ENCODE measurements at places on chromosomes 3 and 15.

- DNase-seq, result no peak
Observed at GRCh38 chr15:41773332-41773728, 954 bp upstream of the MAPKBP1 start.

DNA sequence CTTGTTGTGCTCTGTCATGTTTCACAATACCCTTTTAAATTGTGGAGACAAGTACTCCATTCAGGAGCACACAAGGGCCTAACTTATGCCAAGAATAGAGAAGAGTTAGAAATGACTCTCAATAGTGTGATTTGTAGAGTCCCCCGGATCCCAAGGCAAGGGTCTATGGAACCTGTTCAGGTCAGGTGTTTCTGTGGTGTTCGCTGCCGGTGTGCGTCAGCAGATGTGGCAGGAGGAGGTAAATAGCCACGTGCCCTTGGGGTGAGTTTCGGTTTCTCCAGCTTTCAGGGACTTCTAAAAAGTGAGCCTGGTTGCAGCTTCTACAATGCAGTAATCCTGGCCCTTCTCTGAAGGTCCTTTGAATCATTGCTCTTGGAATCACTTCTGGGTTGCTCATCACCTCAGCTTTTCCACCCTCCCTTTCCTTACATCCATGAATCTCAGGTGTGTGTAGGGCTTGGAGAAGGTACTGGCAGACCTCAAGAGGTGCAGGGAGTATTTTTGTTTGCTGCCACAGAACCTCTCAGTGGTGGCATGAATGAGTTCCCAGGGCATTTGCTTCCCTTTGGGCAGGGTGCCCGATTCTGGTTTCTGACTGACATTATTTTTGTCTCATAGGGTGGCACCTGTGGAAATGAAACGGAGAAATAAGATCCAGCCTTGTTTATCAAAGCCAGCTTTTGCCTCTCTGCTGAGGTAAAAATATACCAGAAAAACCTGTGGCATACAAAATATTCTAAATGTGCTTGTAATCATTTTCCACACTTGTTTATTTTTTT, 7.3 kb downstream of the ST3GAL6 start:
- DNase-seq, result no peak

- DNase-seq, result no peak
Observed at GRCh38 chr3:37940242-37940908, 50.2 kb upstream of the VILL start.

DNA sequence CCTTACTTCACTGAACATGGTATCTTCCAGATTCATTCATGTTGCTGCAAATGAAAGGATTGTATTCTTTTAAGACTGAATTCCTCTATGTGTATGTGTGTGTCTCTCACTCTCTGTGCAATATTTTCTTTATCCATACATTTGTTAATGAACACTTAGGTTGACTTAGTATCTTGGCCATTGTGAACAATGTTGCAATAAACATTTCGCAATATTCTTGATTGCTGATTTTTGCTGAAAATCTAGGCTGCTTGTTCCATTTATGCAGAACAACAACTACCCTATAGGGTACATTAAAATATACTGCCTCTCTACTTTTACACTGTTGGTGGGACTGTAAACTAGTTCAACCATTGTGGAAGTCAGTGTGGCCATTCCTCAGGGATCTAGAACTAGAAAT, 732.4 kb downstream of the CADM2 start:
- no peak for DNase-seq

DNA sequence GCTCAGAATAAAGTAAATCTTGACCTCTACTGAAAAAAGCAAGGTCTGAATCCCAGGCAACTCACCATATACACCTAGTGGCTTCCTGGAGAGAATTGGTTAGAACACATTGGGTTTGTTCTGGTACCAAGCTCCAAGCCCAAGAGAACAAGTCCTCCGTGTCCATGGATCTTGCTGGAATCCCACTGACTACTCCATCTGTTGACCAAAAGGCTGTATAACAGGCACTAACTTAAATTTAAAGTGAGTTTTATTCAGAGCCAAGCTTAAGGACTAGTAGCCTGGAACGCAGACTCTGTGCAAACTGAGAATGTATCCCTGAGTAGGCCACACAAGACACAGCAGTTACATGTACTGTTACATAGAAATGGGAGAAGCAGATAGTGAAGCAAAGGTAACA, 342.1 kb upstream of the LRRC3B start:
- no peak for DNase-seq

GRCh38 chr3:161925749-161926360, 429.2 kb downstream of the OTOL1 start:
- no peak for DNase-seq

DNA sequence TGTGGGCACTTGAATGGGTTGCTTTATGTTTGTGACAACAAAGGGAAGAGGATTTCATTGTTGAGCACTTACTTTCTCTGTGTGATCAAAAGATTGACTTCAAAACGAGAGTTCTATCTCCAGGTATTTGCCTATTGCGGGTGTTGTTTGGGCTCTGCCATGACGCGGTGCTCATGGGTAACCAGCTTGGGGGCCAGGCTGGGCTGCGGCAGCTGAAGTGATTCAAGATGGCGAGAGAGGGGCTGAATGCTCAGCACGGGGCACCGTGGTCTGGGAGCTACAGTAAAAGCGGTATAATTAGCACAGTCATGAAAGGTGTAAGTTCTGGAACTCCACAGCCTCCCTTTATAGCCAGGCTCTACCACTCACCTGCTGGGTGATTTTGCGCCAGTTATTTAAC, 31.0 kb upstream of the ADCY5 start:
- no peak for DNase-seq

GRCh38 chr3:24495326-24495994, 810 bp upstream of the THRB start:
- DNase-seq, result no peak

- DNase-seq, result no peak
Observed at GRCh38 chr15:43274136-43274535, 7.4 kb upstream of the TGM5 start.

GRCh38 chr3:134441321-134441720, 44.5 kb downstream of the ANAPC13 start:
- DNase-seq, result no peak

DNA sequence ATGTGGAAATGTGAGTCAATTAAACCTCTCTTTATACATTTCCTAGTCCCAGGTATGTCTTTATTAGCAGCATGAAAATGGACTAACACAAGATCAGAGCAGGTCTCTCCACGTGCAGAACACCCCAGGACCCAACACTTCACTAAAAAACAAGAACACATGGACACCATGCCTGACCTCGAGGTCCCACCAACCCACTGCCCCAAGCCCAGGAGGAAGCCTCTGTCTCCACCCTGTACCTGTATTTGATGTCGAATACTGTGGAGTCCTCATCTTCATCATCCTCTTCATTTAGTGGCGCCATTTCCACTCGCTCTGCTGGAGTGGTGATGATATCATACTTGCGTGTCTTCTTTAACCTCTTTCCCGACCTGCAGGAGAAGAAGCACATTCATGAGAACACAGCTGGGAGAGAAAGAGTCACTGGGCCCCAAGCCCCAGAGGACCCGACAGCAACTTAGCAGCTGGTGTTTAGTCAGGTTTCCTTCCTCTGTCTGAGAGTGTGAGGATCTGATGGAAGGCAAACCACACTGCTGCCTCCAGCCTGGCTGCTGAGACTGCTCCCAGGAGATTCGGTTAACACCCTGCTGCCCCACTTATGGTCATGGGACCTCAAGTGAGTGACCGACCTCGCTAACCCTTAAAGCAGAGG, 25.5 kb downstream of the FAM174B start:
- DNase-seq, result no peak

DNA sequence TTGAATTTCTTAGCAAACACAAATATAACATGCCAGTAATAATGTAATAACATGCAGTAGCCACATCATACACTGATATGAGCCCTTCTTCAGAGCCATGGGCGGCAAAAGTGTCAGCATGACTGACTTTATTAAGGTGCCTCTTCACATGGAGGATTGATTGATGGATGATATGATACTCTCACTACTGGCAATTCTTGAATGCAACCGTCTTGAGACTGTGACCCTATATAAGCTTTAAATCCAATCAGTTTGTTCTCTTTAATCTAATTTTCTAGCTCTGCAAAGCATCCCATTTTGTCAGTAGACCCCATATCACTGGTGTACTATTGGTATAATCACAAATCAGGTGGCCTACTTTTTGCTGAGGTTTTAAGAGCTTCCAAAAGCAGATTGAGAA, 463.7 kb upstream of the ROBO2 start:
- DNase-seq, result no peak

DNA sequence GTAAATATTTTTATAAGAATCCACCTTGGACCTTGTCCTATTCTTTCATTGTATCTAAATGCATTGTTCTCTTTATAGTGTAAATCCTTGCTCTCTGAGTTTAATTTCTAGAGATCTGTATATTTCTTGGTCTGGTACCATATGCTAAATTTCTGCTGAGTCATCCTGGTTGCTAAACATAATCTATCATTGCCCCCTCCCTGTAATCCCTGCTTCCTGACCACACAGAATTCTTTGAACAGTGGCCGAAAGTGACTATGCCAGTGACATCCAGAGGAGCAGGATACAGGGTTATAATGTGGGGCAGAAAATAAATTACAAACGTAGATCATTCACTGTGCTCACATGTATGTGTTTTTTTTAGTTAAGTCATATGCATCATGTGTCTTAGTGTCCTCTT, 143.1 kb downstream of the DIPK2A start:
- no peak for DNase-seq

- no peak for DNase-seq
Observed at GRCh38 chr15:75114796-75115195, 86.9 kb upstream of the C15orf39 start.

DNA sequence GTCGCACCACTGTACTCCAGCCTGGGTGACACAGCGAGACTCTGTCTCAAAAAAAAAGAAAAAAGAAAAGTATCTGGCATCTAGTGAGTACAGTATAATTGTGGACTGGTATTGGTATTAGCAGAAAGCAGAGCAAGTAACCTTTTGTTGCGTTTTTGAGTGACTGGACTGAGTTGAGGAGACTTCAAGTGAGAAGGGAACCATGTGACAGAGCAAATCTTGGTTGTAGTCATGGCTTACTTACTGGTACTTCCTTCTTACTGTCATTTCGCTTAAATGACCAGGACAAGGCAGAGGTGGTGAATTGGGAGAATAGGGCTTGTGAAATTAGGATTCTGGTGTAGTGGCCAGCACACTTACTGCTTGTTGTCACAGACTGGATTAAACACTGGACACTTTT, 20.6 kb downstream of the RTF1 start:
- no peak for DNase-seq

DNA sequence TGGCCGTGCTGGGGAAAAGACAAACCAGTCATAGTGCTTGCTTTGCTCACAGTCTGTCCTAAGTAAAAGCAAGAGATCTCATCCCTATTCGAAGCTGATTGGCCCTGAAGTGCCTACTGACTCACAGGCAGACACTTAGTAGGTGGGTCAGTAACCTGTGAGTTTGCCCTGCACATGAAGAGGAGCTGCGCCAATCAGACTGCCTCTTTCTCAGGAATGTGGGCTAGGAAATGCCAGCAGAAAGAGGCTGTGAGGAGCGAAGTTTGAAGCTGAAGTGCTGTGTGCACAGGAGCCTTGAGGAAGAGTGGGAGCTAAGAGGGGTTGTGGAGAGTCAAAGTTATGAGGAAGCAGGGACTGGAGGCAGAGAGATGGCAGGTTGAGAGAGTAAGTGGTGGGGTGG, 126.8 kb downstream of the IL20RB start:
- DNase-seq, result no peak

GRCh38 chr3:77780278-77780996, 740.5 kb downstream of the ROBO2 start:
- DNase-seq, result no peak

- DNase-seq, result peak; percentile 51
Observed at GRCh38 chr3:124985349-124985748, 50.8 kb upstream of the MUC13 start.

GRCh38 chr3:44950275-44950734, 25.7 kb downstream of the ZDHHC3 start:
- no peak for DNase-seq

DNA sequence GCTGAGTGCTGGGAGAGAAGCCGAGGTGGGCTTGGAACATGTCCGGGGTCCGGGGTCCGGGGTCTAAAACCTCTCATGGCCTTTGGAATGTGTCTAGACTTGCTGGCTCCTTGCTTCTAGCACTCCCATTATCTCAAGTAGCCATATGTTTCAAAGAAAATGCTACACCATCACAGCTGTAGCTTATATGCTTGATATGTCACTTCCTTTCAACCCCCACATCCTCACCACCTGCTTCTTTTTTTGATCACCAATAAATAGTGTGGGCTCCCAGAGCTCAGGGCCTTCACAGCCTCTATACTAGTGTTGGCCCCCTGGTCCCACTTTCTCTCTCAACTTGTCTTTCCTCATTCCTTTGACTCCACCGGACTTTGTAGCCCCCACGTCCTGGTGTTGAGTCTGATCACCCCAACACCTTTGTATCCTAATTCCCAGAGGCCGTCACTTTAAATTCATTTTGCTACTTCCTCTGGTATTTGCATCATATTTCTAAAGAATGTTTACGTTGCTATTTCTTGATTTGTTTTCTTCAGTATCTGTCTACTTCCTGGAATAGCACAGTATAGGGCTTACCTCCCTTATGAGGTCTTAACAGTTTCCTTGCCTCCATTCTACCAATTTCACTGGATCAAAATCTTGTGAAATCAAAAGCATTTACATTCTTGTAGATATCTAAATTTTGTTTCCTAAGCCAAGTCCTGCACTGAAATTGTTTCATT, 71.9 kb upstream of the CHRNB4 start:
- DNase-seq, result no peak

- DNase-seq, result no peak
Observed at GRCh38 chr3:41854956-41855355, 106.9 kb downstream of the ULK4 start.

- DNase-seq, result no peak
Observed at GRCh38 chr15:47987461-47987860, 133.3 kb upstream of the SLC24A5 start.

GRCh38 chr3:52228266-52228665, 2.8 kb upstream of the TLR9 start:
- no peak for DNase-seq

- DNase-seq, result no peak
Observed at GRCh38 chr15:95141486-95141885, 910.1 kb downstream of the MCTP2 start.

DNA sequence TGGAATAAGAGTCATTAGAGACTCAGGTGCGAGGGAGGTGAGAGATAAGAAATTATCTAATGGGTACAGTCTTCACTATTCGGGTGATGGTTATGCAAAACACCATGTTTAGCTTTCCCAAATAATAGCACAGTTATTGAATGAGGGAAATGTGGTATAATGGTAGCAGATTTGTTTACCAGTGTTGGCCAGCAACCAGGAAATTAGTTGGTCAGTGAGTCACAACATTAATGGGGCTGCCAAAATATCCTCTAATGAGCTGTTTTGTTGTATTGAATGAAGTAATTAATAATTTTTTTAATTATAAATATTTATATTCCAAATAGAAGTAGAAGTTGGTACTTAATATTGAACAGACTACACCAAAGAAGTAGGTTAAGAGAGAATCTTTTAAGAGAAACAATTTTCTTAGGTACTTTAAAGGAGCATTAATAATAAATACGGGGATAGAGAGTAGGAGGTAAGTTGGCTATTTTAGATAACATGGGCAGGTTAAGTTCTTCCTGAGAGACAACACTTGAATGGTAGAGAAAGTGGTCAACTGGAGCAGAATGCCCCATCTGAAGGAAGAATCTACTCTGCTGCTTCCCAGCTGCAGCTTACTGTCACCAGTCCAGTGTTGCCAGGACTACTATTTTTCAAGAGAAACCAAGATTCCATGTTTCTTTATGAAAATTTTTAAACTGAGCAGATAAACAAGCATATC, 218.8 kb downstream of the UBE2E2 start:
- DNase-seq, result no peak

GRCh38 chr3:61682671-61683548, 121.5 kb downstream of the PTPRG start:
- DNase-seq, result peak; percentile 18

All from amniotic stem cell (primary cell).